ENCODE measurements at places on chromosomes 16 and 17.

GRCh38 chr17:17708816-17709215 lies 27.6 kb downstream of the RAI1 start:
- no peak for DNase-seq

GRCh38 chr16:52393448-52393847 lies 153.5 kb downstream of the TOX3 start:
- no peak for DNase-seq

DNA sequence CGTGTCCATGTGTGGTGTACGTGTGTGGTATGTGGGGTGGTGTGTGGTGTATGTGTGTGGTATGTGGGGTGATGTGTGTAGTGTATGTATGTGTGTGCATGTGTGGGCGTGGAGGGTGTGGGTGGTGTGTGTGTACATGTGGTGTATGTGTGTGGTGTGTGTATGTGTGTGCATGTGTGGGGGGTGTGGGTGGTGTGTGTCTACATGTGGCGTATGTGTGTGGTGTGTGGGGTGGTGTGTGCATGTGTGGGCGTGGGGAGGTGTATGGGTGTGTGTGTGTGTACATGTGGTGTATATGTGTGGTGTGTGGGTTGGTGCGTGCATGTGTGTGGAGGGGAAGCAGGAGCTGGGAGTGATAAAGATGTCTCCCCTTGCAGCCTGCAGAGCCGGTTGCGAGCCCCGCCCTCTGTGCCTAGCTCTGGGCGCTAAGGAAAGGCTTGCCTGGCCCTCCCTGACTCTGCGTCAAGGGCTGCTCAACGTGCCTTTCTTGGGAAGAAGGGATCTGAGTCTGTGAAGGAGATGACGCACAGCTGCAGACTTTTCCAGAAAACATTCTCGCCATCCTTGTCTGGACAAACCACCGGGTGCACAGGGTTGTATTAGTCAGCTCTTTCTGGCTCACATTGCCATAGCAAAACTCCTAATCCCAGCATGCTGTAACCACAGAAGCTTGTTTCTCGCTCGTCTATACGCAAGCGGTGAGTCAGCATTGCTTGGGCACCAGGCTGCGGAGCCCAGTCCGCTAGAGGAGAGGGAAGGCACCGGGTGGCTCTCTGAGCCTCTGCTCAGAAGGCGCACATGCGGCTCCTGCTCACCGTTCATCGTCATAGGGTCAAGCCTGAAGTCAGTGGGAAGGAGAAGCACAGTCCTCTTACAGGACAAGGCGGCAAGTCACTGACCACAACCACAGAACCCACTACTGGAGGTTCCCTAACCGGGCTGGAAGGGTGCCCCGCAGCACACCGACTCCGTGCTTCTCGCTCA lies 2.0 kb upstream of the CD300H start:
- DNase-seq = peak; percentile 50

DNA sequence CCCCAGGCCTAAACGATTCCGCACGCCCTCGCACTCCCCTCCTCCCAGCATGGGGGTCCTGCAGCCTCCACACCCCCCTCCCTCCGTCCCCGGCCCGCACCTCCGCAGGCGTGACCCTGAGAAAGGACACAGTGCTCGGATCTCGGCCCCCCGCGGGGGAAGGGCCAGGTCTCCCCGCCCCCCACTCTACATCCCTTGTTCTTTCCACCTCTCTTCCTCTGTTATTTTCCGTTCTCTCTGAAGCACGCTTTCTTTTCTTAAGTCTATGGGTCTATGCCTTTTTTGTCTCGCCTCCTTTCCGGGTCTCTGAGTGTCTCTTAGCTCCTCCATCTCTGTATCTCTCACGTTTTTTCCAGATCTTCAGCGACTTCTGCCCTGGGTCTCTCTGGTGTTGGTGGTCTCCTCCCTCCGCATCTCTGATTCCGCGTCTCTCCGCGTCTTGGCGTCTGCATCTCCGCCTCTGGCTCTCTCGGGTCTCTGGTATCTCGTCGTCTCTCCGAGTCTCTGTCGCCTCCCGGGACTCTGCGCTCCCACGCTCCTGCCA lies 2.1 kb upstream of the HES7 start:
- no peak for DNase-seq

DNA sequence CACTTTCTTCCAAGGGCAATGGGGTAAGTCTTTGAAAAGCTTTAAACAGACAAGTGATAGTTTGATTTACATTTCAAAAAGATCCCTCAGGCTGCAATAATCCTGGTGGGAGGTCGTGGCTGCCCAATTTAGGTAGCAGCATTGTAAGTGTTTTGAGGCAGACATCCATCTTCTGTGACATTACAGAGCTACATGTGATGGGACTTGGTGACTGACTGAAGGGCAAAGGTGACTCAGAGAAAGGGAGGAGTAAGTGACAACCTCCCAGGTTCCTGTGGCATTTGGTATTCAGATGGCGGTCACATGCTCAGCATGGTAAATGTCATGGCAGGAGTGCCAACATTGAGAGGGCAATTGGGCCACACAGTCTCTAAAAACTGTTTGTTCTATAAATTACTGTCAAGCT lies 26.5 kb downstream of the STAT3 start:
- DNase-seq = no peak

DNA sequence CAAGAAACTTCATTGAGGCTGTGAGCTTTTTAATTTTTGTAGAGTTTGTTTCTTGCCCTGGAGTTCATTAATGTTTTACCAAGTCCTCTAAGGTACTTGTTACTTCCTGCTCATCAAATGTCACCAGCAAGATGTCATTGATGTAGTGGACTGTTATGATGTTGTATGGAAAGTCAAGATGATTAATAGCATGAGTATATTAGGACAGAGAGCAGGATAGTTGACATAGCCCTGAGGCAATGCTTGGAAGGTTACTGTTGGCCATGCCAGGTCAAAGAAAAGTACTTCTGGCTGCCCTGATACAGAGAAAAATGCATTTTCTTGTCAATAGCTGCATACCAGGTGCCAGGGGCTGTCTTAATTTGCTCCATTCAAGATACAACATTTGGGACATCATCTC lies 6.7 kb downstream of the KRTAP1-5 start:
- no peak for DNase-seq

GRCh38 chr16:65098916-65099315 lies 22.9 kb downstream of the CDH11 start:
- no peak for DNase-seq

GRCh38 chr17:68509141-68510057 lies 2.8 kb upstream of the PRKAR1A start:
- DNase-seq = peak; percentile 85

DNA sequence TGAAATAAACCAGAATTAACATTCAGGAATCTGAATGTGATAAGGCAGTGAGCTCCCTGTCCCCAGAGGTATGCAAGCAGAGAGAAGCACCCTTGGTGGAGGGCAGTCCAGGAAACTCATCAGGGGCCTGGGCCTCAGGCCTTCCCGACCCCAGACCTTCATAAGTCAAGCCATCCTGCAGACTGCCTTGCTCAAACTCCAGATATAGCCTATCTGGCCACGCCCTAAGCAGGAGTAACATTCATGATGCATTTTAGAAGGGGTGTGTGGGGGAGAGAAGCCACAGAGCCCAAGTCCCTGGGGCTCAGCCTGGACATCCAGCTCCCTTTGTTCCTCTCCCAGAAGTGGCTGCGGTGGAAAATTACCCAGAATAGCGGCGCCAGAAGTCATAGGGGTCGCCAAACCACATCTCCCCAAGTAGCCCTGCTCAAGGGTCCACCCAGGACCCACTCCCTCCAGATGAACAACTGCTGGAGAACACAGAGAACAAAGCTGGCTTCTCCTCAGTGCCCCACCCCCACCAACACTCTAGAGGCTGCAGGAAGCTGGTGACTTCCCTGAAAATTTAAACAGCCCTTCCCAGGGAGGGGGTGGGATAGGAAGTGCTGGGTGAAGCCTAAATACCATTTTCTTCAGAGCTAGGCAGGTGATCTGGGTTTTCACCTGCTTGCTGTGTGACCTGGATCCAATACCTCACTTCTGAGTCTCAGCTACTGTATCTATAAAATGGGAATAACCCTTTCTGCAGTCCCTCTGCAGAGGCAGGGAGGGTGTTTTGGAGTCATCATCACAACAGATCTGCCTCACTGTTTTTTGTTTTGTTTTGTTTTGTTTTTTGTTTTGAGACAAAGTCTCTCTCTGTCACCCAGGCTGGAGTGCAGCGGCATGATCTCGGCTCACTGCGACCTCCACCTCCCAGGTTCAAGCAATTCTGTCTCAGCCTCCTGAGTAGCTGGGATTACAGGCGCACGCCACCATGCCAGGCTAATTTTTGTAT lies 1.5 kb upstream of the SREBF1 start:
- peak; percentile 57 for DNase-seq

- no peak for DNase-seq
Measured at GRCh38 chr16:60404401-60404800, 1631.8 kb downstream of the CDH8 start.

Measured in posterior cingulate gyrus (tissue), 11 donors.